Thoracic aorta (tissue), 2 donors: ENCODE measurements at places on chromosomes 1 and 21. TPM values are rescaled to one million over a fixed set of nuclear protein-coding genes. Genes with fewer than 3 reads are reported as not detected.

DNA sequence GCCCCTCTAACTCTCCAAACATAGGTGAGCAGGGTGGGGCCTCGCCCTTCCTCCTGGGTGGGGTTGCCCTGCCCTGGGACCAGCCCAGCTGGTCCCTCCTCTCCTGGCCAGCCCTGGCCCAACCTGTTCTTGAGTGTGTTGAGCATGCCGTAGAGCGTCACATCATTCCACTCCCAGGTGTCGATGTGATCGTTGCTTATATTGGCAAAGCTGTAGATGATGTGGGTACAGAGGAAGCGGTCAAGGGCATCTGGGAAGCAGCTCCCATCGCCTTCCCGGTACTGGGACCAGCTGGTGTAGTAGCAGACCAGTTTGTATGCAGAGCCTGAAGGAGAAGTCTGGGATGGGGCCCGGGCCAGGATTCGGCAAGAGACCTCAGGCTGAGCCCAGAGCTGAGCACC is 1.4 kb downstream of the CHI3L1 start:
- no peak for DNase-seq
- no peaks in the 10 kb centered on the region for H3K27me3 ChIP-seq
- no peak overlapping the region for H3K4me3 ChIP-seq

- no peaks in the 10 kb centered on the region for H3K4me1 ChIP-seq
- no peak overlapping the region for H3K27ac ChIP-seq
- H3K4me3 ChIP-seq: no peak overlapping the region
- DNase-seq: no peak
Measured at GRCh38 chr1:19689085-19689757, 24.5 kb downstream of the HTR6 start.

GRCh38 chr1:58031416-58031815 is 515.1 kb downstream of the OMA1 start:
- no peak overlapping the region for H3K4me3 ChIP-seq
- DNase-seq: no peak
- no peaks in the 10 kb centered on the region for H3K4me1 ChIP-seq
- H3K27ac ChIP-seq: no peak overlapping the region
- H3K27me3 ChIP-seq: no peaks in the 10 kb centered on the region

The TAL1 gene
- total RNA-seq: 3.0 TPM

DNA sequence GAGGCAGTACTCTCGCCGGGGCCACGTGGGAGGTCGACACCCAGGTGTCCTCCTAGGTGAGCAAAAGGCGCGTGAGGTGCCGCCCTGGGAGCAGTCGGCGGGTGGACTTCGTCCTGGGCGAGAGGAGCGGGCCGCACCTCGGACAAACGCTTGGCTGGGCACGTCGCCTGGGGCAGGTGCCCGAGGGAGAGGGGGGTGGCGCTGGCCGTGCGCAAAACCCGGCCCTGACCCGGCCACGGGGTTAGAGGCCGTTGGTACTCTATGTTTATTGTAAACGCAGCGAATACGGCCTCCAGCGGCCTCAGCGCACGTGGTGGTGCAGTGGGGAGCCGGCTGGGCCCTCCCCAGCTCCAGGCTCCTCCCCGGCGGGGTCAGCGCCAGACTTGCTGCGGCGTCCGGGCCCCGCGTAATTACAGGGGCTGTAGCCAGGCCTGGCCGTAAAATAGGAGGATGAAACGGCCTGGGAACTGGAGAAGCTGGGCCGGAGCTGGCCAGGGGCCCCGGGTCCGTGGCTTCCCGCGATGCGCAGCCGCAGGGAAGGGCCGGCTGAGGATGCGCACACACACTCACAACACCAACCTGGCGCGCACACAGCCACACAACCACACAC is 1.6 kb upstream of the EFNA1 start:
- H3K4me1 ChIP-seq: peaks cover 43% of the 10 kb centered on the region
- no peaks in the 10 kb centered on the region for H3K36me3 ChIP-seq
- H3K27me3 ChIP-seq: no peaks in the 10 kb centered on the region
- no peak overlapping the region for H3K27ac ChIP-seq

- H3K27me3 ChIP-seq: no peaks in the 10 kb centered on the region
- H3K27ac ChIP-seq: no peak within 1 kb of the TSS
- H3K36me3 ChIP-seq: no peaks in the 10 kb centered on the region
- peak within 1 kb of the TSS; percentile 52 for H3K4me3 ChIP-seq
- H3K4me1 ChIP-seq: no peaks in the 10 kb centered on the region
Measured at GRCh38 chr1:118185084-118185832, at the start of gene SPAG17. TSS of gene SPAG17 (minus strand) at chr1:118185228. CDS start at chr1:118185157, 71 bp downstream.

DNA sequence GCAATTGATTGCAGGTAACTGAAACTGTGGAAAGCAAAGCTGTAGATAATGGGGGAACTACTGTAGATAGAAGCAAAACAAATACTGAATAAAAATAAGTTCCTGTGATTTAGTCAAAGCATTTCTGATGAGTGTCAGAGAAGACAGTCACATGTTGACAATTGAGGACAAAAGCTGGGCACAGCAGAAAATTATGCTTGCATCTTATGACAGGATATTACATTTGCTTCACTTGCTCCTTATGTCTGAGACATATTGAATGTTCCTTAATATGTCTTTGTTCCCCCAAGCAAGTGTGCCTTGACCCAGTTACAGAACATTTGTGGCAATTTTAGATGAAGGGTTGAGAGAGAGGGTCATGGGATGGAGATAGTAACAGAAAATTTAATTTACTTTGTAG is 526.0 kb upstream of the B3GALT2 start:
- DNase-seq: no peak
- H3K27me3 ChIP-seq: no peaks in the 10 kb centered on the region
- H3K4me3 ChIP-seq: no peak overlapping the region
- no peaks in the 10 kb centered on the region for H3K36me3 ChIP-seq
- H3K4me1 ChIP-seq: no peaks in the 10 kb centered on the region

The IL19 gene
- total RNA-seq: not detected

- no peaks in the 10 kb centered on the region for H3K27me3 ChIP-seq
Measured at GRCh38 chr21:40766381-40766780, 80.6 kb downstream of the DSCAM start.

- no peak overlapping the region for H3K27ac ChIP-seq
- no peaks in the 10 kb centered on the region for H3K27me3 ChIP-seq
- no peaks in the 10 kb centered on the region for H3K36me3 ChIP-seq
- no peak overlapping the region for H3K4me3 ChIP-seq
Measured at GRCh38 chr1:116806245-116806644, 52.0 kb downstream of the CD2 start.

GRCh38 chr1:110487726-110488125 is 31.2 kb downstream of the KCNA10 start:
- H3K27me3 ChIP-seq: no peaks in the 10 kb centered on the region
- DNase-seq: no peak
- no peak overlapping the region for H3K27ac ChIP-seq
- H3K4me3 ChIP-seq: no peak overlapping the region

DNA sequence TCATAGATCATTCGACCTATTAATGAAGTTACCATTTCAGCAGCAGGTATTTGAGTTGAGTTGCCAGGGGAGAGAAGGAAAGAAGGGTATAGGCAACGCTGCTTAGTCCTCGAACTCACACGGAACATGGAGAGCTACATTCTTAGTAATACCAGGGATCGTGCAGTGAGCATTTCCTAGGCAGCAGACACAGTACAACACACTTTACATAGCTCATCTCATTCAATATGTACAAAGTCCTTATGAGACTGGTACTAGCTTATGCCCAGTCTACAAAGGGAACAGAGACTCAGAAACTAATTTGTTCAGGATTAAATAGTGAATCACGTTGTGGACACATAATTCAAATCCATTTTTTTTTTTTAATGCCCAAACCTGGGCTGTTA is 25.6 kb downstream of the IRF2BP2 start:
- H3K4me3 ChIP-seq: no peak overlapping the region
- H3K27ac ChIP-seq: peak overlapping the region; percentile 80
- no peaks in the 10 kb centered on the region for H3K27me3 ChIP-seq
- peaks cover 46% of the 10 kb centered on the region for H3K4me1 ChIP-seq

The MARK1 gene
- total RNA-seq: 12.3 TPM

The CYP4X1 gene
- 47.9 TPM for total RNA-seq

- no peaks in the 10 kb centered on the region for H3K4me1 ChIP-seq
- H3K36me3 ChIP-seq: peaks cover 4% of the 10 kb centered on the region
- no peak overlapping the region for H3K4me3 ChIP-seq
- no peak for DNase-seq
Measured at GRCh38 chr1:173857363-173857917, 10.3 kb downstream of the GAS5 start.

DNA sequence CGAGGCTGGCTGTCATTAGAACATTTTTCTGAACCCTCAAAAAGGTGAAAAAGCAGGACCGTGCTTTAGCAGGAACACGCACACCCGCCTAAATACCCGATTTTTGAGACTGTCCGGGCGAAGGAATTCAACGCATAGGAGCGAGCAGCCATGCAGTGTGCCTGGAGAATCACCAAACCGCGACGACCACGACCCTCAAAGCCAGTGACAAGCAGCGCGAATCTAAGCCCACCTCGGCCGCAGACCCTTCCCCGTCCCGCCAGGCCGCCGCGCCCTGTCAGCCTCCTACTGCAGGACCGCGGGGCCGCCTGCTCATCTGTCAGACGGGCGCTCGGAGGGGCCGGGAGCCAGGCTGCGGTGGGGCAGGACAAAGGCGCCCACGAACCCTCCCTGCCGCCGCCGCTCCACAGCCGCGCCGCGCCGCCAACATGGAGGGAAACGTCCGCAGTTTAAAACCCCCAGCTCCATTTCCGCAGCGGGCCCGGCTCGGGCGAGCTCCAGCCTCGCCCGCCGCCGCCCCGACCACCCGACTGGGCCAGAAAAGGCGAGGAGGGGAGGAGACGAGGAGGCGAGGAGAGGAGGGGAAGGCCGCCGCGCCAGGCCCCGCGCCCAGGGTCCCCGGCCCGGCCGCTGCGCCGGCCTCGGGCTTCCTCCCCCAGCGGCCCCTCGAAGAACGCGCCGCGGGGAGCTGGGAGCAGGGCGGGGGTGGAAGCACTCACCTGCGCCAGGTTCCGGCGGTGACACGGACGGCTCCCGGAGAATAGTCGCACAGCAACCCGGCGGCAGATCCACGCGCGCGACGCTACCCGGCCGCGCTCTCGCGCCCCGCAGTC is at the start of gene LBR:
Gene LBR (minus strand): TSS at position 804 of the 833 bp plus-strand sequence. CDS start 3,963 bp downstream, outside the sequence.
- no peaks in the 10 kb centered on the region for H3K36me3 ChIP-seq
- peak within 1 kb of the TSS; percentile 78 for H3K27ac ChIP-seq
- H3K4me1 ChIP-seq: peaks cover 13% of the 10 kb centered on the region

The RUNX1 gene
- 47.4 TPM for total RNA-seq

DNA sequence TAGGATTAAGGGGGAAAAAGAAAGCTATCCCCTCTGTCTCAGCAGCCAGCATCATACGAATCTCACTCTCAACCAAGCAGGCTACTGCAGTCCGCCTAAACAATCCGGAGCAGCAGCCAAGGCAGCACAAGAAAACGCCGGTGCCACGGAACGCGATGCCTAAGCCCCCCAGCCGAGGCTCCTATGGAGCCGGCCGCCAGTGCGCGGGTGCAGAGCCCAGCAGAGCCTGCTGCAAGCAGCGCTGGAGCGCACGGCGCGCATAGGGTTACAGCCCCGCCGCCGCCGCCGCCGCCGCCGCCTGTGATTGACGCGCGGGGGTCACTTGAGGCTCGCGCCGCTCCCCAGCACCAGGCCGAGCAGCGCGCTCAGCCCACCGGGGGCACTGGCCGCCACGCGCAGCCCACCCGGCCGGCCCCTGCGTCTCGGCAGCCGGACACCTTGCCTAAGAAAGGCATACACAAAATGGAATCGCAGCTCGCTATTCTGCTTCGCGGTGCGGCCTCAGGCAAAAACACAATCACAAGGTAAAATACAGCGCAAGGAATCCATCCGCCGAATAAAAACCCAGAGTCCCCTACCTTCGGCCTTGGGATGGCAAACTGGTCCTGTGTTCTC is 780 bp downstream of the HIVEP3 start:
- peaks cover 7% of the 10 kb centered on the region for H3K4me1 ChIP-seq
- H3K4me3 ChIP-seq: peak overlapping the region; percentile 79
- no peak for DNase-seq
- no peaks in the 10 kb centered on the region for H3K27me3 ChIP-seq
- H3K36me3 ChIP-seq: no peaks in the 10 kb centered on the region

DNA sequence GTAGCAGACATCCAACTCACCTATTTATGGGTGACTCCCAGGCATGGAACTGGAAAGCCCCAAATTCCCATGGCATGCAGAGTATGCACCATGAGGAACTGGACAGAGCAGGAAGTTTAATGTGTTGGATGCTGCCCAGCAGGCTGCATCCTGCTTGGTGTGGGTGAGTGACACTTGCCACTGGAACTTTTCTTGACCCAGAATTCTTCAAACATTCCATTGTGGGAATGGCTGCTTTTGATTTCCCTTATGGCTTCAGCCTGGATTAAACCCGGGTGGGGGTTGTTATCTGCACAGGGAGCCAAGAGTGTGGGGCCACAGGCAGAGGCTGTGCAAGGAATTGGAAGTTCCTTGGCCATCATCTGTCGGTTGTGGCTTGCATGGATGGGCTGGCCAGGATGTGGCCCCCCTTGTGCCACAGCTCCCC is 26.9 kb upstream of the BACE2 start:
- H3K4me1 ChIP-seq: peaks cover 21% of the 10 kb centered on the region
- no peak overlapping the region for H3K27ac ChIP-seq
- H3K36me3 ChIP-seq: no peaks in the 10 kb centered on the region
- no peaks in the 10 kb centered on the region for H3K27me3 ChIP-seq
- H3K4me3 ChIP-seq: no peak overlapping the region
- DNase-seq: no peak

GRCh38 chr21:25405984-25406383 is 201.3 kb downstream of the MRPL39 start:
- H3K27ac ChIP-seq: no peak overlapping the region
- no peaks in the 10 kb centered on the region for H3K36me3 ChIP-seq
- DNase-seq: no peak
- H3K4me1 ChIP-seq: no peaks in the 10 kb centered on the region
- no peak overlapping the region for H3K4me3 ChIP-seq

DNA sequence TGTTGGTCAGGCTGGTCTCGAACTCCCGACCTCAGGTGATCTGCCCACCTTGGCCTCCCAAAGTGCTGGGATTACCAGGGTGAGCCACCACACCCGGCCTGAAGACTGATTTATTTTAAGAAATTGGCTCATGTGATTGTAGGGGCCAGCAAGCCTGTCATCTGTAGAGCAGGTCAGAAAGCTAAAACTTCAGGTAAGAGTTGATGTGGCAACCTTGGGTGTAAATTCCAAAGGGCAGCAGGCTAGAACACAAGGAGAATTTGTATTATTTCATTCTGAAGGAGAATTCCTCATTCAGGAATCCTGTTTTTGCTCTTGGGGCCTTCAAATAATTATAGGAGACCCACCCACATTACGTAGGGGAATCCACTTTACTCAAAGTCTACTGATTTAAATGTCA is 728.7 kb downstream of the LTN1 start:
- no peak for DNase-seq
- no peaks in the 10 kb centered on the region for H3K36me3 ChIP-seq
- no peaks in the 10 kb centered on the region for H3K27me3 ChIP-seq
- H3K4me3 ChIP-seq: no peak overlapping the region
- H3K4me1 ChIP-seq: no peaks in the 10 kb centered on the region

DNA sequence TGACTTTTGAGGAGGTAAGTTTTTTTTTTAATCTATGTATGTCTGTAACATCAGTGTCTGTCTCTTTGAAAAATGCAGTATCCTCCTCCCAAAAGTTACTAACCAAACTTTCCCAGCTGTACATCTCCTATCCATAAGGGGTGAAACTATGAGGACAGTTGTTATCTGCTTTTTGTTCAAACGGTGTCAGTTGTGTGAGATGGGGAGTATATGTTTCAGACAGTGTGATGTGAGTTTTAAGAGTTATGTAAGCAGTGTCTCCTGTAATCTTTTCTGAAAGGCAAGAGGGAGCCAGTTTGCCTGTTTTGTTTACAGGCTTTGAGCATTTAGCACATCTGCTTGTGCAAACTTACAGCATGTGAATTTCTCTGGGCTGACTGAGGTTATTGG is 34.8 kb upstream of the CACYBP start:
- no peak for DNase-seq
- no peak overlapping the region for H3K4me3 ChIP-seq
- H3K27me3 ChIP-seq: no peaks in the 10 kb centered on the region
- H3K4me1 ChIP-seq: peaks cover 35% of the 10 kb centered on the region
- no peaks in the 10 kb centered on the region for H3K36me3 ChIP-seq
